ENCODE measurements at places on chromosomes 7 and 10.

GRCh38 chr7:108263425-108263824, 133.3 kb upstream of the LAMB4 start:
- no peak overlapping the region for H3K4me3 ChIP-seq
- no peaks in the 10 kb centered on the region for H3K4me1 ChIP-seq
- no peaks in the 10 kb centered on the region for H3K36me3 ChIP-seq
- H3K27me3 ChIP-seq: peaks cover 15% of the 10 kb centered on the region
- H3K27ac ChIP-seq: no peak overlapping the region
- no peak for DNase-seq

GRCh38 chr10:13311177-13311575, 11.3 kb upstream of the PHYH start:
- H3K27me3 ChIP-seq: no peaks in the 10 kb centered on the region
- no peak overlapping the region for H3K4me3 ChIP-seq
- H3K27ac ChIP-seq: no peak overlapping the region
- peaks cover 2% of the 10 kb centered on the region for H3K4me1 ChIP-seq
- H3K36me3 ChIP-seq: no peaks in the 10 kb centered on the region

DNA sequence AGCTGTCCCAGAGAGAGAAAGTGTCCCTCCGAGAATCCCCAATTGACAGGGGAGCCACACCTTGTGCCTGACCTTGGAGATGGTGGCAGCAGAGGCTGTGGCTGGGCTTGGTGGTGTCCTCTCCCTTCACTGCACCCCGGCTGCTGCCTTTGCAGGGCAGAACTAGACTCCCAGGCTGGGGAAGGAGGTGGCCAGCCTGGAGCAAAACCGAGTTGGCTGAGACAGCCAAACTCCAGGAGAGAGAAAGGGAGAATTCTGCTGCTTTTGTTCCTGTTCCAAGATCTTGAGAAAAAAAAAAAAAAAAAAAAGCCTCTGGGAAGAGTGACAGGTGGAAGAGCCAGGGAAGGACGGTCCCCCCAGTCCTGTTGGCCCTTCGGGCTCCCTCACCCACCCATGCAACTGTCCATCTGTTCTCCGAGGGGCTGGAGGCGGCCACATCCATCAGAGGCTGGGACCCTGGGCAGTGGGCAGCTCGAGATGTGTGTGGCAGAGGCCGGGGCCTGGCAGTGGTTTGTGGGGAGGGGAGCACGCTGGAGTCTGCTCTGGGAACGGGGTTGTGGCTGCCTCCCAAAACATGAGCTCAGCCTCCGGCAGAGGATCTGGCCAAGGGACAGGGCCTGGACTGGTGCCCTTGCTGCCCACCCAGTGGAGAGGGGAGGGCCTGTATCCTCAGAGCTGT, 35.5 kb downstream of the CLIP2 start:
- H3K36me3 ChIP-seq: peaks cover 24% of the 10 kb centered on the region
- H3K4me1 ChIP-seq: peaks cover 3% of the 10 kb centered on the region
- H3K4me3 ChIP-seq: no peak overlapping the region
- no peak for DNase-seq
- no peak overlapping the region for H3K27ac ChIP-seq

DNA sequence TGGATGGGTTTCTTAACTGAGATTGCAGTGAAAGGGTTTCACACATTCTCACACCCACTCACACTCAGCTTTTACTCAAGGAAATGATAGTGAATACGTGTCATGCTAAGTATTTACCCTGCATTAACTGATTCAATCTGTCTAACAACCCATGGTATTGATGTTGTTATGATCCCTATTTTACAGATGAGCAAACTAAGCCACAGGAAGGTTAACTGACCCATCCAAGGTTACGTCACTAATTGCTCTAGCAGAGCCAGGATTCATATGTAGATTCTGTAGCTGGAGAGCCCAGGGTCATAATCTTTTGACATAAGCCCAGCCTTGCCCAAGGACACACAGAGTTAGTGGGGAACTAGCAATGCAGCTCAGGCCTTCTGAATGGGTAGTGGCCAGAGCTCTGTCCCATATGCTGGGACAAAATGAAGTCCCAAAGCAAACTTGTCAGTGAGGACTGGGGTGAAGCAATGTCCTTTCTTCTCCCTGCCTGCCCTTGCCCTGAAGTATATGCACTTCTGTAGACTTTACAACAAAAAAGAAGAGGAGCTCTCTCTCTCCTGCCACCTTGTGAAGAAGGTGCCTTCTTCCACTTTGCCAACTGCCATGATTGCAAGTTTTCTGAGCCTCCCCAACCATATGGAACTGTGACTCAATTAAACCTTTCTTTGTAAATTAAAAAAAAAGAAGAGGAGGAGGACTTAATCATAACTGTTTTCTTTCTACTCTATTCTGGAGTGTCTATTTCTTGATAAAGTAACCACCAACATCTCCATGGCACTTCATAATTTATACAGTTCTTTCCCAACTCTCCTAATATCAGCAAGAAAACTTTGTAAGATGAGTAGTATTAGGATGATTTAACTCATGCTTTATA, 4.9 kb upstream of the CYP3A7 start:
- H3K27me3 ChIP-seq: no peaks in the 10 kb centered on the region
- no peaks in the 10 kb centered on the region for H3K4me1 ChIP-seq
- DNase-seq: no peak
- H3K27ac ChIP-seq: no peak overlapping the region
- H3K4me3 ChIP-seq: no peak overlapping the region
- H3K36me3 ChIP-seq: no peaks in the 10 kb centered on the region

DNA sequence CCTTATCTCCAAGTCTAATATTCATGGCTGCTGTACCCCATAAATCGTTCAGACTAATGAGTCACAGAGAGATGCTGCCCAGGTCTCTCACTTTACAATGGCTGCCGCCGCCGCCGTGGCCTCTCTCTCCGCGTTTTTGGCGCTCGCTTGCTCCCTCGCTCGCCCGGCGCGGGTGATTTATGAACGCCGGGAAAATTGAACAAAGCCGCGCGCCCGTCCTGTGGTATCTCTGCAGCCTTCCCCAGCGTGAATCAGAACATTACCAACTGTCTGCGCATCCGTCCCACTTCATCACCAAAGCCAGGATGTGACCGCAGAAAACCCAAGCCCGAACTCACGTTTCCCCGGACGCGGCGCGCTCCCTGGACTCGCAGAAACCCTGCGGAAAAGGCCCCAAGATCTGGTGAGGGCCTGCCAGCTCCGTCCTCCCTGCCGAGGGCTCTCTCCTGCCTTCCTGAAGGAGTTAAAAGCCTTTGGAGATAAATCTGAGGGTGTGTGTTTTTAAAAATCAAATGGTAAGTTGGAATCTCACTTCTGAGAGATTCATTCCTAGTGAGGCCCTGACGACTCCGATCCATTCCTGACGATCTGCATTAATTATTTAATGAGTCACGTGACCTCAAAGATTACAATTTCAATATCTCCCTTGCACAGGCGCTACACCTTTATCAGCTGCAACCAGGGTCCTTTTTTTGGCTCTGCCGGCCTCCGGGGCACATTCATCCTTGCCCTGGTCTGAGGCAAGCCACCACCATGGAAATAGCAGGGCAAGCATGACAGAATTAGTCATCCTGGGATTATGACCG, 6.3 kb downstream of the HOXA4 start:
- H3K4me1 ChIP-seq: peaks cover 17% of the 10 kb centered on the region
- no peak overlapping the region for H3K4me3 ChIP-seq
- H3K27ac ChIP-seq: peak overlapping the region; percentile 99
- DNase-seq: peak; percentile 76
- H3K27me3 ChIP-seq: no peaks in the 10 kb centered on the region

DNA sequence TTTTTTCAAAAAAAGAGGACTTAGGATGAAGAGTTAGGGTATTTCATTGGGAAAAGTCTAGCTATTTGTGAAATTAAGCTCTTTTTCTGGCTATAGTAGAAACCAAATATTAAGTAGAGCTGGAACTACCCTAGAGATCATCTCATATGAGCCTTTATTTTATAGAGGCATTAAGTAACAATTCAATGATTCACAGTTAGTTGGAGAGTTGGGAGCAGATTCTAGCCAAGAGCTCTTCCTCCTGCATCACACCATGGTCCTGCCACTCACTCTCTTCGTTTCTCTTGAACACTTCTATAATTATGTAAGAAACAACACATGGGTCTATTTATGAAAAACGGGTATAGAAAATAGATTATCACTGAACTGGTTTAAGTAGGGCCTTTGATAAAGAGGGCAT, 76.1 kb upstream of the ANK3 start:
- no peak for DNase-seq
- H3K4me3 ChIP-seq: no peak overlapping the region
- H3K36me3 ChIP-seq: no peaks in the 10 kb centered on the region
- no peak overlapping the region for H3K27ac ChIP-seq
- no peaks in the 10 kb centered on the region for H3K27me3 ChIP-seq

GRCh38 chr10:73848821-73849489, 25.4 kb downstream of the CAMK2G start:
- H3K4me3 ChIP-seq: no peak overlapping the region
- H3K27ac ChIP-seq: no peak overlapping the region
- peaks cover 50% of the 10 kb centered on the region for H3K36me3 ChIP-seq
- H3K27me3 ChIP-seq: no peaks in the 10 kb centered on the region
- peak; percentile 83 for DNase-seq
- H3K4me1 ChIP-seq: peaks cover 13% of the 10 kb centered on the region

GRCh38 chr7:128178611-128179010, 62.5 kb upstream of the LEP start:
- H3K36me3 ChIP-seq: no peaks in the 10 kb centered on the region
- no peaks in the 10 kb centered on the region for H3K4me1 ChIP-seq
- H3K4me3 ChIP-seq: no peak overlapping the region
- no peak overlapping the region for H3K27ac ChIP-seq

DNA sequence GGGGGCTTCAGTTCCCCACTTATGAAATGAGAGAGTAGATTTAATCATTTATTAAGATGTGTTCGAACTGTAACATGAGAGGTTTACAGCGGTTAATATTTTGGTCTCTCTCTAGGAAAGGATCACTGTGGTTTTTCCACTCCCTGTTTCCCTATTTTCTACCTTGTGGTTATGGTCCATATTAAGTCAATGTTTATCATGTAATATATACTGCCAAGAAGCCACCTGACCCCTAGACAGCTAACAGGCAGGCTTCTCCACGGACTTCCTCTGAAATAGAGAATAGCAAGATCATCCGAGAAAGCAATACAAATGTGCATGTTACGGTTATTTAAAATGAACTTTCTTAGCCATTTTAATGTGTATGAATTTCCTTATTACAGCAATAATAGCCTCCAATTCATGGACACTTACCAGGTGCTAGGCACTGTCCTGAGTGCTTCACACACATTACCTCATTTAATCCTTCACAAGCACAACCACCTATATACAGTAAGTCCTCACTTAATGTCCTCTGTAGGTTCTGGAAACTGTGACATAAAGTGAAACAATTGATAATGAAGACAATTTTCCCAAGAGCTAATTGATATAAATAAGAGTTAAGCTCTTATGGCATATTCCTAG, 835 bp upstream of the COL28A1 start:
- DNase-seq: no peak
- H3K4me1 ChIP-seq: peaks cover 2% of the 10 kb centered on the region
- no peak overlapping the region for H3K4me3 ChIP-seq
- H3K27ac ChIP-seq: no peak overlapping the region

DNA sequence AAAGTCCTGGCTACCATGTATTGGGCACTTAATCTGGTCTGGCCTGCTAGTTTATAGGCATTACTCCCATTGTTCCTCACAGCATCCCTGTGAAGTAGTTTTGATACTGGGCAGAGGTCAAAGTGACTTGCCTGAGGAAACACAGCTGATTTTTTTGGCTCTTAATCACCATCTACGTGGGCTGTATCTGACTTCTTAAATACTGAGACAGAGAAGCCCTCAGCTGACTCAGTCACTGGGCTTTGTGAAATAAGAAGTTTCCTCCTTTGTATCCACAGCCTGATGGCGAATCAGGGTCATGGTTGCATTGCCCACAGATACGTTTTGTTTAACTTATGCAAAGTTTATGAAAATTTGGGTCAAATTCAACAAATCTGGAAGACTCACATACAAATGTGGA, 13.2 kb downstream of the TACR2 start:
- H3K36me3 ChIP-seq: peaks cover 48% of the 10 kb centered on the region
- DNase-seq: no peak
- no peak overlapping the region for H3K4me3 ChIP-seq
- H3K27me3 ChIP-seq: no peaks in the 10 kb centered on the region

GRCh38 chr10:62244785-62245467, 23.7 kb downstream of the RTKN2 start:
- peaks cover 3% of the 10 kb centered on the region for H3K4me1 ChIP-seq
- no peaks in the 10 kb centered on the region for H3K27me3 ChIP-seq
- no peak overlapping the region for H3K4me3 ChIP-seq
- peak overlapping the region; percentile 74 for H3K27ac ChIP-seq
- H3K36me3 ChIP-seq: no peaks in the 10 kb centered on the region
- peak; percentile 82 for DNase-seq

DNA sequence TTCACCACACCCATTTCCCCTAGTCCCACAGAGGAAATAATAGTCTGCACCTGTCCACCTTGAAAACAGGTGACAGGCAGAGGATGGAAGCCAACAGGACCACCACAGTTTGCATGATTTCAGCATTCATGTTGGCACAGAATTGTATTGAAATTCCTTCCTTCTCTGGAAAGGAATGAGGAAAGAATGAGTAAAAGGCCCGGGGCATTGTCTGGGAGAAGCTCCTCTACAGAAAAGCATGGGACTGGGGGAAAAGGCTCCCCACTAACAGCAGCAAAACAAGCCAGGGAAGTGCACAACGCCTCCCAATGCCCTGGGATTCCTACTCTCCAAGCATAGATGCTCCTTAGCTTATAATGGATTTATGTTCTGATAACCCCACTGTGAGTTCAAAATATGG, 28.5 kb upstream of the TOMM7 start:
- no peak overlapping the region for H3K27ac ChIP-seq
- no peaks in the 10 kb centered on the region for H3K27me3 ChIP-seq
- no peaks in the 10 kb centered on the region for H3K36me3 ChIP-seq
- no peak overlapping the region for H3K4me3 ChIP-seq
- H3K4me1 ChIP-seq: peaks cover 3% of the 10 kb centered on the region

- no peaks in the 10 kb centered on the region for H3K36me3 ChIP-seq
- no peak overlapping the region for H3K27ac ChIP-seq
- DNase-seq: peak; percentile 96
- H3K4me3 ChIP-seq: no peak overlapping the region
These were observed 51.3 kb upstream of the GSAP start for GRCh38 chr7:77467408-77467807.

GRCh38 chr10:117226813-117227451, 14.0 kb upstream of the SLC18A2 start:
- H3K4me1 ChIP-seq: no peaks in the 10 kb centered on the region
- H3K27me3 ChIP-seq: peaks cover 89% of the 10 kb centered on the region
- DNase-seq: peak; percentile 19
- H3K36me3 ChIP-seq: no peaks in the 10 kb centered on the region
- H3K27ac ChIP-seq: no peak overlapping the region

DNA sequence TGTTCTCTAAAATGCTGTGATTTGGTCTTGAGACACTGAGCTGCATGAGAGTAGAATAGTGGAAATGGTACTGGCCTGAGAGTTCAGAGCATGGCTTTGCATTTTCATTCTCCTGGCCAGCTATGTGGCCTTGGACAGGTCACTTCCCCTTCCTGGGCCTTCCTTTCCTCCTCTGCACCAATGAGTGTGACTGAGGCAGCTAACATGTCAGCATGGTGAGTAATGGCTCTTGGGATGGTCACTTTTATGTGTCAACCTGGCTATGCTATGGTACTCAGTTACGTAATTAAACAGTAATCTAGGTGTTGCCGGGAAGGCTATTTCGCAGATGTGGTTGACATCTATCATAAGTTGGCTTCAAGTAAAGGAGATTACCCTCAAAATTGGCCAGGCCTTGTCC, 109.3 kb downstream of the RTKN2 start:
- no peaks in the 10 kb centered on the region for H3K4me1 ChIP-seq
- no peaks in the 10 kb centered on the region for H3K27me3 ChIP-seq
- no peak for DNase-seq

- H3K27me3 ChIP-seq: no peaks in the 10 kb centered on the region
- H3K4me1 ChIP-seq: no peaks in the 10 kb centered on the region
- H3K27ac ChIP-seq: no peak overlapping the region
- no peaks in the 10 kb centered on the region for H3K36me3 ChIP-seq
- no peak overlapping the region for H3K4me3 ChIP-seq
- DNase-seq: peak; percentile 94
These were observed 284.9 kb upstream of the SEMA3D start for GRCh38 chr7:85471740-85472139.
